ENCODE measurements at places on chromosomes 5 and 9.

DNA sequence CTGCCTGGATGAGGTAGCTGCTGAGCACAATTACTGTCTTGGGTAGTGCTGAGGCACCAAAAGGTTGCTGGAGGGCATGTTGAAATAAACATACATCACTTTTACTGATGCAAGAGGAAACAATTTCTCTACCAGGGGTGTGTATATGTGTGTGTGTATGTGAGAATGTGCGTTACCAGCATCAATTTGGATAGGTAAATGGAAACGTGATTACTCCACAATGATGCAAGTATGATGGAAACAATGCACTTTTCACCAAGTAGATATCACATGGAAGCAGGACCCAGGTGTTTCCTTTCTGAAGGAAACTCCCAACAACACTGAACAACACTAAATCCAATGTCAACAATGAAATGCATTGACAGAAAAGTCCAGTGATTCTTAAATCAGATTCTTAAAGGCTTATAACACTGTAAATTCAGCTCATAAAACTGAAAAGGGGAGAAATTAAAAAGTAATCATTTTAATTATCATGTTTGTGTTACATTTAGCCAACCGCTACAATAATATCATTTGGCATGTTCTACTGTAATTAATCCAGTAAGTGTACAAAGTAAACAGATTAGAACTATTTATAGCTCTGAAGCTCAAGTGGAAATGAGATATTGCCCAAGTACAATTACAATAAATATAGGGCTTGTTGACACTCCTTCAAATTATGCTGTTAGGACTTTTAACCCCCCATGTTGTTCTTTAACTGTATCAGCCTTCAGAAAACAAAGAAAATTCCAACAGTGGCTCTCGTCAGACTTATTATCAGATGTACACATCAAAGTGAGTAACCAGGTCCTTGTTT is 25.3 kb downstream of the YIPF5 start:
- DNase-seq = no peak

DNA sequence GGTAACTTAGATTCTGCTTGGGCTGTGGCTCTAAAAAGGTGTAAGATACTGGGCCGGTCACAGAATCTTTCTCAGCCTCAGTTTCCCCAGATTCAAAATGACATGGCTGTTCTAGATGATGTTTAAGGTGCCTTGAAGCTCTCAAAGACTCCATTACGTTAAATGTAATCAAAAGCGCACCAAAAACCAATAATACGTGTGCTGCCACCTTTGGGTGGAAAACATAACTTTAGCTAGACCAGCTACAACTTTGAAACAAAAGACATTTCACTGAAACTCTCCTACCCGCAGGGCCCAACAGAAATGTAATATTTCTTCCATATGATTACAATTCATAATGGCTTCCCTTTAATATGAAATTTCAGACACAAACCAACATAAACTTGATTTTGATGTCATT is 35.0 kb upstream of the PCSK5 start:
- no peak for DNase-seq

DNA sequence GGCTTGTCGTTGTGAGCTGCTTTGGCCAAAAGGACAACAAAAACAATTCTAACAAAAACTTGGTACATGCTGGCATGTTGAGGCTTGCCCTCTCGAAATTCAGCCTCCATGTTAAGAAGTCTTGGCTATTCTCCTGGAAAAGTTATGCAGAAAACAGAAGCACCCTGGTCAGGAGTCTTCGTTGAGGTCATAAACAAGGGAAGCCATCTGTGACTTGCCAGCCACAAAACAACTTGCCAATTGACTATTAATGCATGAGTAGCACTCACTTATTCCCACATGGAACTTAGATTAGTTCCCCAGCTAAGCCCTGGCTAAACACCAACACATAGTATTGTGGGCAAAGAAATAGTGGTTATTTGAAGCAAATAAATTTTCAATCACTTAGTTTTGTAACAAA is 521.0 kb upstream of the CHD1 start:
- no peak for DNase-seq

DNA sequence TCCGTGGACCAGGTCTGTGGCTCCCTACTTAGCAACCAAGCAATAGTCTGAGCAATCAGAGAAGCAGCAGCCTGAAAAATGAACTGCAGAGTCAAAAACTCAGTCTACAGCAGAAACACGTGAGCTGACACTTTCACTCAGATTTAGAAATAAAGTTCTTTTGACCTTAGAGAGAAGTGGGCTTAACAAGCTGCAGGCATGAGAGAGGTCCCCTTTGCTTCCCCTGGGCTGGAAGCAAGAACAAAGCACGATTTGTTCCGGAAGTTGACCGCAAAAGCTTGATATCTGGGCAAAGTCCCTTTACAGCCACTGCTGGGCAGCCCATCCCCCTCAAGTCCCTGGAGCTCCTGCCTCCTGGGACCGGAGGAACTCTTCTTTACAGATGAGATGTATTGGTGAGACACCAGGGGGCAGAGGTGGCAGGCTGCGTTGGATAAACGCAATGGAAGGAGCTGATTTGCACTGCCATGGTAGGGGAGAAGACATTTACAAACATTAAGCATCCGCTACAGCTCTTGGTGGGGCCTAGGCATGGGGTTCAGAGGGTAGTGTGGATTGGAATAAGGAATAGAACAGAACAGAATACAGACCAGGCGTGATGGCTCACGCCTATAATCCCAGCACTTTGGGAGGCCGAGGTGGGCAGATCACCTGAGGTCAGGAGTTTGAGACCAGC is 5.8 kb upstream of the SOWAHA start:
- no peak for DNase-seq

- DNase-seq = no peak
Measured at GRCh38 chr5:9716838-9717281, 86.7 kb upstream of the TAS2R1 start.

DNA sequence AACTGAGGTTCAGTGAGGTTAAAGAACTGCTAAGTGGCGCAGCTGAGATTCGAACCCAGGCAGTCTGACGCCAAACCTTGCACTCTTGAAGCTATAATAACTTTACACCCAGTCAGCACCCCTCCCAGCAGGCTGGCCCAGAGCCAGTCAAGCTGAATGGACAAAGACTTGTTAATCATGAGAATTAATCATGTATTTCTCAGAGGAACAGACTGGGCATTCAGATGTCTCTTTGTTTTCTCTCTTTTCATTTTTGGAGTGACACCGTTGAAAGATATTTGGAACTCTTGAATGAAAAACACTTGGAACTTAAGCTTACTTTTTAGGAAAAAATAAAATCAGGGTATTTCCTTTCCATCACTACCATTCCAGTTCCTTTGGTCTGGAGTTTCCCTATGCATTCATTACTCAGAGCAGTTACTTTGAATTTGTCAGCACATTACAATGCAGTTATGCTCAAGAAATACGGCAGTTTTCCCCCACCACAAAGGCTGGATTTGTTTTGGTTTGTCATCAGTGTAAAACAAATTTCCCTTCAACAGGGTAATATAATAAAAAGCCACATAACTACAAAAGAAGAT is 22.6 kb upstream of the MAMDC2 start:
- DNase-seq = no peak

- peak; percentile 18 for DNase-seq
Measured at GRCh38 chr9:105006514-105006913, 78.6 kb upstream of the ABCA1 start.

DNA sequence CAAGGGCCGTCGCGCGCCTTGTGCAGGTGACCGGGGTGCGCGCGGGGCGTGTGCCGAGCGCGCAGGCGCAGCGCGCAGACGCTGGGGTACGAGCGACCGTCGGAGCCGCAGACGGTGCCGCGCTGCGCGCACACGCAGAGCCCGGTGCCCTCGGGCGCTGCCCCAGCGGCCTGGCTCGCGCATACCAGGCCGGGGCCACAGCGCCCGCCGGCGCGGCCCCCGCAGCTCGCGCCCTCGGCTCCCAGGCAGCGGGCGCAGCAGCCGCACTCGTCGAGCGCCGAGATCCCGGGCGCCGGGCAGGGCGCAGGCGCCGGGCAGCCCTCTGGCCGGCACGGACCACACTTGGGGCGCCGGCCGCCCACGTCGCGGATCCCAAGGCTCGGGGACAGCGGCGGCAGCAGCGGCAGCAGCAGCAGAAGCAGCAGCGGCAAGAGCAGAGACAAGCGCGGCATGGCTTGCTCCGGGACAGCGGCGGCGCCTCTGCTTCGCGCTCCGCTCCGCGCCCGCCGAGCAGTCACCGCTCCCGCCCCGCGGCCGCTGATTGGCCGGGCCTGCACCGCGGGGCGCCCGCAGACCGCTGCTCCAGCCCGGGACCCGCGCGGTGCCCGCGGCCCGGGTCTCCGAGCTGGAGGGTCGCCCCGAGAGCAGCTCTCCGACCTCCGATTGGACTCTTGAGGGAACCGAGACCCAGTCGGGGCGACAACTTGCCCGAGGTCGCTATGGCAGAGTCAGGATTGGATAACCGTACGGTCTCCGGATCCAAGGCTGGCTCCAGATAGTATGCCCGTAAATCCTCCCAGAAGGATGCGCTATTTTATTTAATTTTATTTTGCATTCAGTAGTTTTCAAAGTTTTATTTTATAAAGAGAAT is at the start of gene IGFBPL1:
Gene IGFBPL1, minus strand, starts transcription at position 482 of the 871 bp plus-strand sequence. Its CDS starts 30 bp downstream, at position 452.
- DNase-seq = no peak

Measured in CD14-positive monocyte (primary cell).